ENCODE measurements at places on chromosomes 7 and 10. TPM values are rescaled to one million over a fixed set of nuclear protein-coding genes. Genes with fewer than 3 reads are reported as not detected.

GRCh38 chr10:1058017-1058416 lies 1.8 kb downstream of the WDR37 start:
- peak overlapping the region; percentile 98 for H3K4me3 ChIP-seq
- peaks cover 7% of the 10 kb centered on the region for H3K36me3 ChIP-seq
- no peak for DNase-seq
- peaks cover 90% of the 10 kb centered on the region for H3K4me1 ChIP-seq

GRCh38 chr7:93147363-93147762 lies 822 bp downstream of the SAMD9L start:
- H3K27me3 ChIP-seq, result no peaks in the 10 kb centered on the region
- H3K36me3 ChIP-seq, result peaks cover 34% of the 10 kb centered on the region
- H3K27ac ChIP-seq, result peak overlapping the region; percentile 81
- DNase-seq, result peak; percentile 64

UROS gene
- total RNA-seq, result 40.1 TPM

DNA sequence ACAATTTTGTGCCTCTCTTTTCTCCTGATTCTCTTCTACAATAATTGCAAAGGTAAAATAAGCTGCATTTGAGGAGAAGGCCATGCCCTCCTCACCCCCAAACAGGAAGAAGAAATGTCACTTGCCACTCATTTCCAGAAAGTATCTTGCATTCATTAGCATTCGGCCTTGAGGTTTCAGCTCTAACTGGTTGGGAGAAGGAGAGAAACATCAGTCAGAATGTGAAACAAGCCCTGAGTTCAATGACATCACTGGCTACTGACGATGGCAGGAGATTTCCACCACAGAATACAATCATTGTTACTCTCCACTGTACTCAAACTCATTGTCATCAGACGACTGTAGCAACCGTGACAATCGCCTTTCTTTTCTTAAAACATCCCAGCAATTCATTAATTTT lies 72.8 kb downstream of the PRKCQ start:
- no peaks in the 10 kb centered on the region for H3K4me1 ChIP-seq
- H3K36me3 ChIP-seq, result no peaks in the 10 kb centered on the region
- no peaks in the 10 kb centered on the region for H3K27me3 ChIP-seq
- no peak overlapping the region for H3K27ac ChIP-seq
- H3K4me3 ChIP-seq, result no peak overlapping the region

- no peak overlapping the region for H3K27ac ChIP-seq
- no peak overlapping the region for H3K4me3 ChIP-seq
- no peaks in the 10 kb centered on the region for H3K27me3 ChIP-seq
- no peaks in the 10 kb centered on the region for H3K36me3 ChIP-seq
- peak; percentile 51 for DNase-seq
Measured at GRCh38 chr10:42942279-42942950, 134.5 kb upstream of the RET start.

- DNase-seq, result no peak
- H3K4me1 ChIP-seq, result peaks cover 17% of the 10 kb centered on the region
- H3K27ac ChIP-seq, result no peak overlapping the region
Measured at GRCh38 chr7:85074-85882, 107.1 kb upstream of the FAM20C start.
